ENCODE measurements at places on chromosomes 1 and 21.

DNA sequence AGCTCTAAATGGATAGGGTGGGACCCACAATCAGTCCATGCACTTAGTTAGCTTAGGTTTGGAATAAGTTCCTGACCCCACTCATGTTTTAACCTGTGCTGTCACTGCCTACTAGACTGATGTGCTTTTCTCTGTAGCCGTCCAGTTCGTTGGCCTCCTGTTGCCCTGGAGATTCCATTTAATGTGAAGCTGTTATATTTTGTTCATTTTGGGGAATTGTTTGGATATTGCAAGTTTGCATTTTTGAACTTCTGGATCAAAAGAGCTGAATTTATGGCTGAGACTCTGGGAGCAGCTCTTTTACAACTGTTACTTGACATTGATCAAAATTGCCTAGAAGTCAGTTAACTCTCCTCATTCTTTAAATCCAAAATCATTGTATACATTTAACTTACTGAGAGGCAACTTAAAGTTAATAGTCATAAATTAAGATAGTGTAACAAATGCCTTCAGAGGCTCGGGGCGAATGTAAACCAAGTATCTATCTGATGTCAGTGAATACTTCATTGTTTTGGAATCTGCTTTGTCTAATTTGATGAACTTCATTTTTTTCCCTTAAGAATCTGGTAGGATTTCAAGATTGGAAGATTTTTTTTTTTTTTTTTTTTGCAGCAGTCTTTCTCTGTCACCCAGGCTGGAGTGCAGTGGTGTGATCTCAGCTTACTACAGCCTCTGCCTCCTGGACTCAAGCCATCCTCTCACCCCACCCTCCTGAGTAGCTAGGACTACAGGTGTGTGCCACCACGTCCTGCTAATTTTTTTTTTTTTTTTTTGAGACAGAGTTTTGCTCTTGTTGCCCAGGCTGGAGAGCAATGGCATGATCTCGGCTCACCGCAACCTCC is 38.1 kb downstream of the MIGA1 start:
- no peak for ATAC-seq

DNA sequence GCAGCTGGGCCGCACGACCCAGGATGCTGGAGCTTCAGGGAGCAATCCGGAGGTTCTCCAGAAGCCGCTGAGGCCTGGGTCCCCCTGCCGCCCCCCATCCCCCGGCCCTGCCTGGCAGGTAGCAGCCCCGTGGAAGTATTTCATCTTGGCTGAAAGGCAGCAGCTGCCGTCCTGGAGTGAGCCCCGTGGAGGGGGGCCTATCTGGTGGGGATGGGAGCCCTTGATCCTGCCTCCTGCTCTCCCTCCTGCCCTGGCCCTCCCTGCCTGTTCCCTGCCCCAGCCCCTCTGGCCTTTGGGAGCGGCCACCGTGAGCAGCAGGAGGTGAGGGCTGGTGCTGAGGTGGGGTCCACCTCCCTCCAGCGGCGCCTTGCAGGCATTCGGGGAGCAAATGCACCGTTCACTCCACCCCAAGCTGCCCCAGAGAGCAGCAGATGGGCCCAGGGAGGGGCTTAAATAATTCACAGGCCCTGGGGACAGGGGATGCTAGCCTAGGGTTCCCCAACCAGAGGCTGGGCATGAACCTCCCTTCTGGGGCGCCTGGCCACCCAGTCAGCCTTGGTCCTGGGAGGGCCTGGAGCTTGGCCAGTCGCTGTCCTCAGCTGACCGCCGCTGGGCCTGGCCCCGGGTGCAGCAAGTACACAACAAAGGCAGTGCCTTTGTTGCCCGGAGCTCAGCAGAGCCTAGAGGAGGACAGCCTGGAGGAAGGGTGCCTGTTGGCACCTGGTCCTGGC is 23.7 kb upstream of the PLCH2 start:
- no peak for ATAC-seq

- ATAC-seq = no peak
These were observed 20.0 kb downstream of the S100A6 start for GRCh38 chr1:153515504-153516394.

GRCh38 chr1:204834752-204835151 is 35.9 kb upstream of the NFASC start:
- no peak for ATAC-seq

- ATAC-seq = peak; percentile 76
These were observed 559 bp upstream of the AGRN start for GRCh38 chr1:1019122-1019999.

GRCh38 chr1:56019922-56020321 is 559.4 kb downstream of the PLPP3 start:
- no peak for ATAC-seq

GRCh38 chr1:25193229-25193628 is 39.1 kb downstream of the SYF2 start:
- no peak for ATAC-seq

GRCh38 chr1:202802034-202802433 is 6.2 kb downstream of the KDM5B start:
- ATAC-seq = no peak

DNA sequence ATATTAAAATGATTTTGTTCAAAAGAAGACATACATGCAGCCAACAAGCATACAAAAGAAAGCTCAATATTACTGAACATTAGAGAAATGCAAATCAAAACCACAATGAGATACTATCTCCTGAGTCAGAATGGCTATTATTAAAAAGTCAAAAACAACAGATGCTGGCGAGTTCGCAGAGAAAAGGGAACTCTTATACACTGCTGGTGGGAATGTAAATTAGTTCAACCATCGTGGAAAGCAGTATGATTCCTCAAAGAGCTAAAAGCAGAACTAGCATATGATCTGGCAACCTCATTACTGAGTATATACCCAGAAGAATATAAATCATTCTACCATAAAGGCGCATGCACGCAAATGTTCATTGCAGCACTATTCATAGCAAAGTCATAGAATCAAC is 126.0 kb upstream of the HMCN1 start:
- ATAC-seq = peak; percentile 23

GRCh38 chr1:46681333-46682034 is 9.8 kb downstream of the TEX38 start:
- no peak for ATAC-seq

DNA sequence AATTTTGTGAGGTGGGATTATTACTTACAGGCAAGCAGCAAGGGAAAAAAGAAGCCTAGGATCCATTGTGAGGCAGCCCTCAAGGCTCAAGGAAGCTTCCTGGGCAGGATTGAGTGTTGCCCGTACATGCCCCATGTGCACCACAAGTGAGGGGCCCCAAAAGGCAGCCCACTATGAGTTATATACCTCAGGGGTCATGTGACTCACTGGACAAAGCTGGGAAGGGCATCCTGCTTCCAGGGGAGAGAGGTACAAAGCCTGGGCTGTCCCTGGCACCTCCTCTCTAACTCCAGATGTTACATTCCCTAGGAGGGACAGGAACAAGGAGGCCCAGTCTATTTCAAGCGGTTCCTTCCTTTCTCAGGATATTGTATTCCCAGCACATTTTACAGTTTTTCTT is 34.0 kb upstream of the CD1D start:
- no peak for ATAC-seq

GRCh38 chr1:243407284-243408018 is 151.6 kb downstream of the SDCCAG8 start:
- ATAC-seq = peak; percentile 80

GRCh38 chr21:45970674-45971615 is 10.6 kb upstream of the COL6A1 start:
- peak; percentile 57 for ATAC-seq

- ATAC-seq = no peak
These were observed 29.4 kb downstream of the HMGB4 start for GRCh38 chr1:33893147-33893830.

- peak; percentile 31 for ATAC-seq
These were observed 634 bp downstream of the MYCBP start for GRCh38 chr1:38872401-38873026.

DNA sequence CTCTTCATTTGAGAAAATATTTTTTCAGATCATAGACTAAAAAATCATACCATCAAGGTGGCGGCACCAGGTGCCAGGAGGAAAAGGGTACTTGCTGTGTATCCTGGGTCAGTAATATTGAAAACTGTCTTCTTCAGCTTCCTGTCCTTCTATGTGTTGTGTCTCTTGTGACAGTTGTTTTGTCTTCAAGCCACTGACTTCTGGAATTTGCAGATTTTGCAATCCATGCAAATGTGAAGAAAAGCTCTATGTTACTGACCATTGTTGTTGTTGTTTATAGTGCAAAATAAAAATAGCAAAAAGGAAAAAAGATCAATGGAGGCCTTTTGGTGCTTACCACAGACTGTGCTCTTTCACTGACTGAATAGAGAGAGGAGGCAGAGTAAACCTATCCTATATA is 83.2 kb upstream of the RHOU start:
- ATAC-seq = no peak

DNA sequence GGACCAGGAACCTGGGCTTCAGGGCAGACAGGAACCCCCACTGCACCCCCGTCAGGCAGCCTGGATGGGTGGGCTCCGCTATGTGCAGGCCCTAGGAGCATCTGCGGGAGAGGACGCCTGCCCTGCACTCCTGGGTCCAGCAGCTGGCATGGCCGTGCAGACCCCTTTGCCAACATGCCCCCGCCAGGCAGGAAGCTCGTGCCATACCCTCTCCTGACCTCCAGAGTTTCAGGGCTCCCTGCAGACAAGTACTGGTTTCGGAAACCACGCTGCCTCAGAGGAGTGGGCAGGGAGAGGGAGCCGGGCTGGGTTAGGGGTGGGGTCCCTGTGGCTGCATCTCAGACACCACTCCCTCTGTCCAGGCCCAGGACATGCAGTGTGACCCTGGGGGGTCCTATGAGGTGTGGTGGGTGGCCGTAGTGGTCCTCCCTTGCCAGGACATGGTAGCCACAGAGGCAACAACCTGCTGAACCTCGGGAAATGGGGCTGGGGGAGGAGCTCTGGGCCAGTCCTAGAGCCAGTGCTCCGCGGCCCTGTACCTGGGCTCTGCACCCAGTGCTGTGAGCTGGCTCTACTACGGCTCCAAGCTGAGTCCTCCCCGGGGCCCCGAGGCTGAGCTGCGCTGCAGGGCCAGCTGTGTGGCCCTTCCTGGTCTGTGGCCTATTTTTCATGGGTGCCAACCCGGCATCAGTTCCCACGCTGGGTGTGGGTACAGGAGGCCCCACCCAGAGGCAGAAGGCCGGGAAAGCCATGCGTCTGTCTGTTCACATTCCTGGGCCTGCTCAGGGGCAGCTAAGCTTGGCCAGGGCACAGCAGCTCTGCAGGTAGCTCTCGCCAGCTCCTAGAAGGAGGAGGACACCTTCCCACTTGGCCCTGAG is 1.4 kb downstream of the PLEKHN1 start:
- ATAC-seq = no peak

Measured in activated T-helper 17 cell treated with anti-CD3 and anti-CD28 coated beads, Interleukin-2, amount 50 U/mL, for 72 hours (primary cell).